Suppressor macrophage treated with lipopolysaccharide for 1 hour (primary cell): ENCODE measurements at places on chromosomes 12 and 14.
A peak's percentile ranks its signal among the peaks of the same experiment; 100 is the strongest.

DNA sequence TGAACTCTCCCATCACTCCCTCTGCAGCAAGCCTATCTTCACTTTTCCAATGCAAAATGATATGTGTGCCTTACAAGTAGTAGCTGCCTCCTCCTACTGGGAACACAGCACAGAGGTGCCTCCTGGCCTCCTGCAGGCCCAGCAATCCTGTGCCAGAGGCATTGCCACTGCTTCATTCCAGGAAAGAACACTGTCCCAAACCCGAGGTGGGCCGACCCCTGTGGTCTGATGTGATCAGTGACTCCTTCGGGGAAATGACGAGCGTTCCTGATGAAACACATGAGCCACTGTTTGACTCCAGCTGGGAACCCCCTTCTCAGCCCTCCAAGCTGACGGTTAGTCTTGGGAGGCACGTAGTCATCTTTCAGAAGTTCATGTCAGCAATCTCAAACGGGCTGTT, 19.5 kb downstream of the PSMC1 start:
- DNase-seq = peak; percentile 88

DNA sequence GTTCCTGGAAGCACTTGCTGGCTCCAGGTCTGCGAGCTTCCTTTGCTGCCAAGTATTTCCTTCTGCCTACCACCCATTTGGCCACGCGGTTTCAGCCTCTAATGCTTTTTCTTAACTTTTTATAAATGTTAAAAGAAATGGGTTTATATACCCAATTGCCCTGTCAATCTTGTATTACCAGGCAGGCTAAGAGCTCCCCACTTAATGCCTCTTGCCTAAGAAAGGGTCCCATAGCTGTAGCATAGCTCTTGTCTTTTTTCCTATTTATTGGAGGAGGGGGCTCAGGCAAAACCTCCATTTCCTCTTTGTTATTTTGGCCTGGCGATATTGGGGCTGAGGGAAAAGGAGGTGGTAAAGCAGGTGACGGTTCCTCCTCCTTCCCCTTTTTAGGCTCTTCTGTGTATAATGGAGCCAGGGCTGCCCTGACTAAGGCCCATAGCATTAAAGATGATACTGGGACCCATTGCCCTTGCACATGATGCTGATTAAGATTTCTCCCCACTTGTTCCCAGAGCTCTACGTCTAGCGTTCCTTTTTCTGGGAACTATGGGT, 21.6 kb upstream of the BLTP3B start:
- no peak for DNase-seq

DNA sequence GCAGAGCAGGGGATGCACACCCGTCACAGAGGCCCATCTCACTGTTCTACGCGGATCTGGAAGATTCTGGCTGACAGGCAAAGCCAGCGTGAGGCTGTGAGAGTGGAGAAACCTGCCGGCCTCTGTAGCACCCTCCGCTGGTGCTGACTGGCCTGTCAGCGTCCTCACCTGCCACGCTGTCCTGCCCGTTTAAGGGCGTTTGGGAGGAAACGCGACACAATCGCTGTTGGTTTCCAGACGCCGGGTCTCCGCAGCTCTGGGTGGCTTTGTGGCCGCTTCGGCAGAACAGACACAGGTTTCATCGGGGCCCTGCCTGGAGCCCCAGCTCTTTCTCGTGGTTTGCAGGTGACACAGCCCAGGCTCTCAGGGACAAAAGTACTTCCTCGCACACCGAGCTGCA, 70.6 kb downstream of the NOC4L start:
- DNase-seq = no peak

DNA sequence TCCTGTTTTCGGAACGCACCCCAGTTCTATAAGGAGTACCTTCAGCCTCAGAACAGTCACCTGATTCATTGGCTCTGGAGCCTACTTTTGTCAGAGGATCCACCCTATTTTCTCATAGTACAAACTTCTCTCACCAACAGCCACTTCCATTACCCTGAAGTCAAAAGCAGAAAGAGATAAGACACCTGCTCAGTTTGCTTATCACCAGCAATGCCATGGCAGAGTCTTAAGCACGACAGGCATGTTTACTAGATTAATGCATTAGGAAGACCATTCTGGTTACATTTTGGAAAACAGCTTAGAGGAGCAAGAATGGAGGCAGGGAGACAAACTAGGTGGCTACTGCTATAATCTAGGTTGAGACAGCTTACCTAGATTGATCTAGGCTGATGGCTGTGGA, 67.7 kb downstream of the GXYLT1 start:
- DNase-seq = no peak

GRCh38 chr14:42950363-42950762, 1343.7 kb downstream of the LRFN5 start:
- no peak for DNase-seq

GRCh38 chr12:42182394-42182793, 37.7 kb upstream of the GXYLT1 start:
- DNase-seq = no peak

DNA sequence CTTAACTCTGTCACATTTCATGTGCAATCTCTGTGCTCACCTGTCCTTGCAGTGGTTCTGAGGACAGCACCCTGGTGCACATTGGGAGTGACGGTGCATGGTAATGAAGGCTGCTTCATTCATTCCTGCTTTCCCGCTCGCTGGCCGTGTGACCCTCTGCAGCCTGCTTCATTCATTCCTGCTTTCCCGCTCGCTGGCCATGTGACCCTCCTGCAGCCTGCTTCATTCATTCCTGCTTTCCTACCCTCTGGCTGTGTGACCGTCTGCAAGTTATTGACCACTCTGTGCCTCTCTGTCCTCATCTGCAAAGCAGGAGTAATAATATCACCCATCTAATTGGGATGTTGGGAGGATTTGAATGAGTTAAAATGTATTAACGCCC, 189.1 kb upstream of the TMEM132C start:
- DNase-seq = no peak
